Activated T-helper 2 cell treated with anti-CD3 and anti-CD28 coated beads, Interferon-gamma antibody, Interleukin-2, Interleukin-4, amounts not matched to agents 10 μg/mL and 5 μg/mL and 100 μg/mL, durations not matched to agents 14 hours and 24 hours and 36 hours (primary cell): ENCODE measurements at places on chromosomes 2 and 18.

- DNase-seq = no peak
Observed at GRCh38 chr2:1503471-1504310, 90.4 kb downstream of the TPO start.

DNA sequence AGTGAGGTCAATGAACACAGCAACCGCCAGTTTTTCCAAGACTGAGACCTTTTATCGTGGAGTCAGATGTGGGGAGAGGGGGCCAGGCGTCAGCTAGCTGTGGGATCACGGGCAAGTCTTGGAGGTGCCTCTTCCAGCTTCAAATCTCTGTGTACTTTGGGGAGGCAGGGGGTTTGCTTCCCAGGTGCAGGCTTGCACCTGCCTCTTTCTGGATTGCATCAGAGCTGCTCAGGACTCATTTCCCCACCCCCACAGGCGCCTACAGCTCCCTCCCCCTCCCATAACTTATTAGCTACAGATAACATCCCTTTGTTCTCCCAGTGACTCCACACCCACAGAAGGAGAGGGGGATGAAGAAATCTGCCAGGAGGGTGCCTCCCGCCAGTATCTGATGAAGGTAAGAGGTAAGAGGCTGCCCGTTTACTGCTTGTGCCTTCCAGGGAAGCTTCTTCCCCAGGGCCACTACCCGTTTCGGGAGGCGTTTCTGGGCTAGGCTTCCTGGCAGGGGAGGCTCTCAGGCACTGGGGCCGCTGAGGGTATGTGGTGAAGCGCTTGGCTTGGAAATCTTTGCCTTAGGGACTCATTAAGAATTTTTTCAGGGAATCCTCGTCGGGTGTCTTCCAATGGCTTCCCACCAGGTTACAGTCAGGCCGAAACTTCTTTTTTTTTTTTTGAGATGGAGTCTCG, 18.8 kb upstream of the MRPL33 start:
- DNase-seq = no peak

DNA sequence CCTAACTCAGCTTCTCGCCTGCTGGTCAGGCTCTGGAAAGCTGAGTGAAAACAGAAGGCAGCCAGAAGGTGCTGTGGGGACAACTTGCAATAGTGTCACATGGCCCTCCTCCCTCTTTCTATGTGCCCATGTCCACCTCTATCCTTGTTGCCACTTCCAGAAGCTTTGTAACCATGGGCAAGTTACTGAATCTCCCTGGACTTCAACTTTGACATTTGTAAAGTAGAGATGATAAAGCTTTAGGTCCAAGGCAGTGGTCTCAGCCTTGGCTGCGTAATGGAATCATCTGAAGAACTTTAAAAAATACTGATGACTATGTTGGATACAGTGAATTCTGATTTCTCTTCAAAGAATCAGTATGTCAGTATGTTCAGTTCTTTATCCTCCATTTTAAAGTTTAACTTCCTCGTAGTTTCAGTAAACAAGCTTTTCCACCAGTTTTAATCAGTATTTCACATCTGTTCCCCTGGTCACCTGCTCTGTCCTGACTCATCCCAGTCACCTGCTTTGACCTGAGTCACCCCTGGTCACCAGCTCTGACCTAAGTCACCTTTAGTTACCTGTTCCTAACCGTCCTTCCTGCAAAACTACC, 245.2 kb upstream of the STON1 start:
- DNase-seq = no peak

- DNase-seq = no peak
Observed at GRCh38 chr2:176189681-176190641, 1.5 kb downstream of the HOXD1 start.

DNA sequence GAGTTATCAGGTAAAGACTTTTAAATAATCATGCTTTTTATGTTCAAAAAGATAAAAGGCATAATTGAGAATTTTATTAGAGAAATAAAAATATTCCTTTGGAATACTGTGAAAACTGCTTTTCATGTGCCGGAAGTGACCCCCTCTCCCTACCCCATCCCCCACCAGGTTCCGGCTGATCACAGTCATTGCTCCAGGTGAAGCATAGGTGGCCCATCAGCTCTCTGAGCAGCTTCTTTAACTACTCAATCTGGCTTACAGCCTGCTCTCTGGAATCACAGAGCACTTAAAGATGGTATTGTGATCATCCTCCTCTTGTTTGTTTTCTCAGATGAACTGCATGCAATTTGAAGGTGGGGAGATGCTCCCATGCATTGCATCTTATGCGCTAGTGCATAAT, 257.7 kb downstream of the EN1 start:
- DNase-seq = no peak

DNA sequence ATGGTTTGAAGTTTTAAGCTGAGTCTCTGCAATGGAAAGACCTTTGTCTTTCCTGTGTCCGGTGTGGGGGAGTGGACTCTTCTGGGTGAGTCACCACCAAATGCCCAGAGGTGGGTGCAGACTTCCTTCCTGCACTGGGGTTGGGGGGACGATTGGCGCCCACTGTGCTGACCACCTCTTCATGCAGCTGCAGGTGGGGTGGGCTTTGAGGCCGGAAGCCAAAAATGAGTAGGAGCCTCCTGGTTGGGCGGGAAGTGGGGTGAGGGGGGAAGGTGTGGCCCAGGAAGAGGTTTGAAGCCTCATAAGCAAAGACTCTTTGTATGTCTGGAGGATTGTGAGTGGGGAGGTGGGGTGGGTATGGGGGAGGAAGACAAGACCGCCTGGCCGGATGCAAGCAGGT, 27.6 kb downstream of the PAX8 start:
- DNase-seq = peak; percentile 27

- DNase-seq = no peak
Observed at GRCh38 chr2:120395221-120396012, 49.5 kb downstream of the INHBB start.

DNA sequence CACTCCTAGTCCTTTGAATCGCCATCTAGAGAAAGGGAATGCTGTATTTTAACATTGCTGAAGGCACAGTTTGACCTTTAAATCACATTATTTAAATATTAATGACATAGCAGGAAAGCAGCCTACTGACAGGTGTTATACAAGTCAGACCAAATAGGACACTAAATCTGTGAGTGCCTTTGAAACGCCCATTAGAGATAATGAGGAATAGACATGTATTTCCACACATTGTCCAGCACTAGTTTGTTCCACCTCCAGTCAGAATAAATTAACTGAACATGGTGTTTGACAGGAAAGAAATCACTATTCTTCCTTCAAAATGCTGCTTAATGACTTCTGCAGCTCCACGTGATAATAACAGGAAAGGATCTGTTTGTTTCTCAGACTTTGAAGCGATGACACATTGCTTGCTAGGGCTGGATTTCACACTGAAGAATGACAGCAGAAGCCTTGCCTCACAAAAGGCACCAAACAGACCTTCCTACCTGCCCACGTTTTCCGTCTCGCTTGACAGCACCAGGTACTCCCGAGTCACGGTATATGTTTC, 90.5 kb upstream of the DDX18 start:
- no peak for DNase-seq

DNA sequence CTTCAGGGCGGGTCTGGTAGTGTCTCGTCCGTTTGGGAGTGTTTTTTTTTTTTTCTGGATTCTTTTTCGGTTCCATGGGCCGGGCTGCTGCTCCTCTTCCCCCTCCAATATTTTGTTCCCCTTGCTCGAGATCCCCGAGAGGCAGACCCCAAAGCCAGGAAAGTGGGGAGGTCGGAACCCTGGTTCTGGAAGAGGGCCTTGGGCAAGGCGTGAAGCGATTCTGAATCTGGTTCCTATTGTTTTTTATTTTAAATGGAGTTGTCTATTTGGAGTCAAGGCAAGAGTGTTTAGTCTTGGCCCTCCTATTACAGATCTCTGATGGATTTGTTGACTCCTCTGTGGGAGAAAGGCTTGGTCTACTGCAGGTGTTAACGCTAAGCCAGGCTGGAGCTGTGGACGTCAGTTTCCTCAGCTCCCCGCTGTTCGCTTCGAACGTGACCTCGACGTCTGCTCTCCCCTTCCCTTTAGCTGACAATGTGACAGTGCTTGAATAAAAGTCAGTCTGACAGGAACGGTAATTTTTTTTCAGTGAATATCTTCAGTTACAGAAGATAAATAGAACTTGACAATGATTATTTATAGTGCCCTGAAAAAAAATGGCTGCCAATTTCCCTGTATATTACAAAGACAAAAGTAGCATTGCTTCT, 683 bp upstream of the DNAJC27 start:
- DNase-seq = peak; percentile 41

- DNase-seq = no peak
Observed at GRCh38 chr2:72153924-72154323, 6.3 kb upstream of the CYP26B1 start.

DNA sequence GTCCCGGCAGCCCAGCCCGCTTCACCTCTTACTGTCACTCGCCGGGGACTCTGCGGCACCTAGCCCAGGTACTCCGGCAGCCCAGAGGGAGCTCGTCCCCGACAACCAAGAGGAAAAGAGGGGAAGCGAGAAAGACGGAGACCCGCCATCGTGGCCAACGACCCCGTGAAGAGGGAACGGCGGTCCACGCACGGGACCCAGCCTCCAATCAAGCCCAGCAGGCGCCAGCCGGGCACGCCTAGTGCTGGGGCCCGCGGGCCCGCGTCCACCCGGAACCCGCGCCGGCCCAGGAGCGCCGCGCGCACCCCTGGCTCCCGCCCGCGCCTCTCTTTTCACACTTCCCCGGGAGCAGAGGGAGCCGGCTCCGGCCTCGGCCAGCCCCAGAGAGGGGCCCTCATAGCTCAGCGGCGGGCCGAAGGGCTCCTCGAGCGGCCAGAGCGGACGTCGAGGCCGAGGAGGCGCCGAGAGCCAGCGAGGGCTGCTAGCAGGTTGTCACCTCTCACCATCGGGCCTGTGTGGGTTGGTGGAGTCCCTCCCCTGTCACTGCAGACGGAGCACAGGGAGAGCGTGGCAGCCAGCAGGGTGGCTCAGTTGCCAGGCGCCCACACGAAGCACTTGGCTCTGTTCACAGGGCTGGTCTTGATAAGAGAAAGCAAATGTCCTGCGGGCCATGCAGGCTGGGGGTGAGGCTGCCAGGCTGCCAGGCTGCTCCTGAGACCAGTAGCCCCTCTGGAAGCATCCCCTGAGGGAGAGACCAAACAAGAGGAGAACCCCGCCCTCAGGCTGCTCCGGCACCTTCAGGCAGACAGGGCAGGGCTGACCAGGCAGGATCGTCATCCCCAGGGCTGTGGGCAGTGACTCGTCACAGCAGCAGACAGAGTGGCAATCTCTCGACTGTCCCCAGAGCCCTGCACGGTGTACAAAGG, 36.9 kb upstream of the KLF11 start:
- no peak for DNase-seq
